ENCODE measurements at places on chromosomes 5 and 9.

- no peak for DNase-seq
Measured at GRCh38 chr5:65047225-65047624, 278.5 kb downstream of the CWC27 start.

GRCh38 chr5:759111-759751 is 25.3 kb downstream of the ZDHHC11B start:
- DNase-seq: no peak

DNA sequence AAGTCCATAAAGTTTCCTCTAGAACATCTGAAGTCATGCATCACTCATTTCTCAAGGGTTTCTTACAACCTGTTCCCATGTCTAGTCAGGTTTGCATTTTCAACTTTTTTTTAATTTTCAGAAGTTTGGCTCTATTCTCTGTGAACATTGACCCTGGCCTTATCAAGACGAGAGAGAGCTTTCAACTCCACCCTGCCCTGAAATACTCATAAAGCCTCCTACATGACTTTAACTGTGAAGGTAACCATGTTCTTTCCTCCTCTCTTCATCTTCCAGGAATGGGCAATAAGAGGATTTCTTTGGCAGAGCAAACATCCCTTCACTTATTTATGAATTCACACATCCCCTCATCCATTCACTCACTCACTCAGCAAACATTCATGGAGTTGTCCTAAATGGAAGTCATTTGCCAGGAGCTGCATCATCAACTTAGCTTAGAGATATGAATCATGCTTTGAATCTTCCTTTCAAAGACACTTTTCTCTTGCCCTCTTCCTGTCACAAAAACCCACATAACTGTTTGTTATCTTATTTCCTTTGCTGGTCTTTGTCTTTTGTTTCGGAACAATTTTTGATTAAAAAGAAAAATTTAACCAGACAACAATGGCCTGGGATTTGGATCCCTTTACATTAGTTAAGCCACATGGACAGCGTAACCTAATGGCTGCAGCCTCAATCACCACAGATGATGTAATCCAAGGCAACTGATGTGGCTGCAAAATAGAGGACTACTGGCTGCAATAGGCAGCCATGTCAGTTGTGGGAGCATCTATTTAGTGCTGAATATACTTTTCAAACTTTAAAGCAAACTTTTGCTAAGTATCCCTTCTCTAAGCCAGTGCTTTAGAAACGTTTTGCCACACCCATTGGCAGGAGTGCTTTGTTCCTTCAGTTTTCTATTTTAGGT is 43.0 kb upstream of the GNAQ start:
- no peak for DNase-seq

GRCh38 chr5:111574311-111574710 is 62.0 kb upstream of the STARD4 start:
- no peak for DNase-seq

- no peak for DNase-seq
Measured at GRCh38 chr9:90774682-90775081, 26.9 kb upstream of the SYK start.

DNA sequence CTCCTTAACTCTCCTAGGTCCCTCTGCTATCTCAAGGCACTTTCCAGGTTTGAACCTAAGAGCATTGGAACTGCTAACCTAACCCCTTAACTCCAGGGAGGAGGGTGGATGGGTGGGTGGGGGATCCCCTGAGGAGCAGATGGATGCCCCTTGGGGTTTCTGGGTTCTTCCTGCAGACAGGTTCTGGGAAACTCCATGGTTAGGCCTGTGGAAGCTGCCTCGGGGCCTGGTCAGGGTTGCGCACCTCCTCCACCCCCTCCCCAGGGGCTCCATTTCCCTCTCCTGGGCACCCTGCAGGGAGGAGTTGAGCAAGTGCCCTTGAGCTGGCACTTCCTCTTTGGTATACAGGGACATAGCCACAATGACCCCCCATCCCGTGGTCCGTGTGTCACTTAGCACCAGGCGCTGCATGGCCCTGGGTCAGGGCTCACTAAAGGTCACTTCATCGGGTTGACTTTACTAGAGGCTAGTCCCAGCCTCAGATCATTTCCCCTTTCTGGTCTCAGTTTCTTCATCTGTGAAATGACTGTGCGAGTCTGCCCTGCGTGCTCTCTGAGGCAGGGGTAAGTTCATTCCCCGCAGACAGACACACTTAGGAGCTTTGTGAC is 16.0 kb downstream of the CXXC5 start:
- DNase-seq: no peak

DNA sequence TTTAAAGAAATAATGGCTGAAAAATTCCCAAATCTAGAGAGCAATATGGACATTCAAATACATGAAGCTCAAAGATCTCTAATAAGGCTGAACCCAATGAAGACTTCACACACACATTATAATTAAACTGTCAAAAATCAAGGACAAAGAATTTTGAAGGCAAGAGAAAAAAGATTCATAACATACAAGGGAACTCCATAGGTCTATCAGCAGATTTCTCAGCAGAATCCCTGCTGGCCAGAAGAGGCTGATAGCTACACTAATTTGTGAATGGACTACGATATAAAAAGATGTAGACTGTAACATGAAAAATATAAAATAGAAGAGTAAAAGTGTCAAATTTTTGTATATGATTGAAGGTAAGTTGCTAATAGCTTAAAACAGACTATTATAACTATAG is 251.9 kb downstream of the ADAMTS6 start:
- DNase-seq: no peak

- no peak for DNase-seq
Measured at GRCh38 chr9:137298401-137299202, 3.5 kb downstream of the NRARP start.

DNA sequence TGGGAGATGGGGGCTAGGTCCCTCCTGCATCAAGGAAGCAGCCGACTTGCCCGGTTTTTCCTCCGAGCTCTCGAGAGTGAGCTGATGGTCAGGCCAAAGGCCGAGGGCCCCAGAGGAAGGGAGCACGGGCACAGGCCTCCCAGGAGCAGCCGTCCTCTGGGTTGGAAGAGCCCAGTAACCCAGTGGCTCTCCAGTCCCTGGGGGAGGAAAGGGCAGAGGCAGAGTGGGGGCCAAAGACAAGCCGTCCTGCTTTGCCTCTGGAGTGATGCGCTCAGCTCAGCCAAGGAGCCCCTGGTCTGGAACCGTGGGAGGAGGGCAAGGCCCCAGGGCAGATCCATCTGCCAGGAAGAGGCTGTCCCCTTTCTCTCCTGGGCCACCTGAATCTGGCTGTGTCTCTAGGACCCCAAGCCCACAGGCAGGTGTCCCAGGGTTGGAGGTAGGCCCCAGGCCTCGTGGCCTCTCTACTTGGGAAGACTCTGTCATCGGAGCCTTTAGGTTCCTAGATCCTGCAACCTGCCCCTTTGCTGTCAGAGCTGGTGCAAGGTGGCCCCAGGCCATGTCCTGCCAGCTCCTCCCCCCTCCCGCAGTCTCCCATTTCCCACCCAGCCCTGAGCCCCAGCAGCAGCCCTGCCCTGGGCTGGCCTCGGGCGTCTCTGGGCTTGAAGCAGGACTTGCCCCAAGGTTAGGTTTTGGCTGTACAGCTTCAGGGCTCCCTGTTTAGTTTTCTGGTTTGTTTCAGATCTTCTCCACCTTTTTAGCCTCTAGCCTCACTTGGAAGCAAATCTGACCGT is 224.1 kb downstream of the CACNA1B start:
- DNase-seq: no peak

DNA sequence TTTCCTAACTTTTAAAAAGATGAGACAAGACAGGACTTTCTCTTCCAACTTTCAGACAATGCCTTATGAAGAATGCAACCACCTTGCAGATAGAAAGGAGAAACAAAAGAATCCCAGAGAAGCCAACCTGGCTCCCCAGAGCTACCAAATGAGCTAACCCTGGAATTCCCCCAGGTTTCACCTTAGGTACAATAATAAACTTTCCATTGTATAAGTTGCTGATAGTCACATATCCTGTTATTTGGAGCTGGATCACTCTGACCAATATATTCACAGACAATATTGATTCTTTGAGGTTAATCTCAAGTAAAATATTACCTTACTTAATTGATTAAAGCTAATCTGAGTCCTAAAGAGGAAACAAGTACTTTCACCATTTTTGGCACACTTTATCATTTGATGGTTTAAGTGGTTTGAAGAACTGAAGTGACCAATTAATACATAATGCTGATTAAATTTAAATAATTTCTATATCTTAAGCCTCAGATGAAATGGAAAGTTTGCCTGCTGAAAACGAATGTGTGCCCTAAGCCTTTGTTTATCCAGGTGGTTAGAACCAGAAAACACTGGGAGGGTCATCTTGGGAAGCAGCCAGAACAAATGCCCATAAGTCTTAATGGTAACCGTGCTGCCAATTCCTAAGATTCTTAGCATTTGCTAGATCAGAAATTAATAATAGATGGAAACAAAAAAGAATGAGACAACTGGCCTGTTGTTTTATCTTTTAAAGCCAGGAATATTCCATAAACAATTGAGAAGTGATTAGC is 159.6 kb upstream of the SLC12A2 start:
- no peak for DNase-seq

- DNase-seq: no peak
Measured at GRCh38 chr9:35688558-35689541, 875 bp downstream of the TPM2 start.

GRCh38 chr5:151773951-151774350 is 2.2 kb downstream of the G3BP1 start:
- no peak for DNase-seq
